ENCODE measurements at places on chromosomes 3 and 15.

DNA sequence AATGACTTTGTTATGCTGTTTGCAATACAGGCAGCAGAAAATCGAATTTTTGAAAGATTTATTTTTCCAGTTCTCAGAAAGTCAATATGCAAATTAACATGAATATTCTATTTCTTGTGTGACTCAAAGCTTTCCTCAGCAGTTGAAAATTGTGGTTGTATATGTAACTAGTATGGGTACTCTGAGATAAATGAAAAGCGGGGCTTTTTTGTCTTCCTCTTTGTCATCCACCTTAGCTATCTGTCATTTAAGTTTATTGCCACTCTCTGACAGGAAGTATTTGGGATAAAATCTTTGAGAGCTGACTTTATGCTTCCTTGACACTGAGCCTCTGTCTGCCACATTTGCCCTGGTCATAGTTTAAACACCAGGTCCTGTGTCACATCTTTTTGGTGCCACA is 91.5 kb downstream of the ATG7 start:
- DNase-seq: no peak

- no peak for DNase-seq
Measured at GRCh38 chr15:64146520-64146884, 5.0 kb upstream of the SNX22 start.

GRCh38 chr3:14884665-14885064 is 62.7 kb upstream of the NR2C2 start:
- DNase-seq: no peak

DNA sequence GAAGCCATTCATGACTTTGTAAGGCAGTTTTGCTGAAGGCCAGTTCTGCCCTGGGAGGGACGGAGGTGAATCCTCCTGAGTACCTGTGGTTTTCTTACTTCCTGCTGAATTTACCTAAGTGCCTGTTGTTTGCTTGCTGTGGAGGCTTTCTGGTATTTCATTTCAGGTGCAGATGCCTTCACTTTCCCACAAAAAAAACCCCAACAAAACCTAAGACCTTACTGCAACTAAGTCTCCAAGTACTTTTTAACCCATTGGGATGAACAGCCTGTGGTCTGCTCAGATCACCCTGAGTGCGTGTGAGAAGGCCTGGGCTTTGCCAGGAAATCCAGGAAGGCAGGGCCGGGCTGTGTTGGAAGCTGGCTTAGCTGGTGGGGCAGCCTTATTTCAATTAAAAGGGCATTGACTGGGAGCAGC is 65.3 kb downstream of the IGF1R start:
- DNase-seq: no peak

Data from left hindlimb (tissue), 1 donor.